ENCODE measurements at places on chromosomes 5 and 9.
A peak's percentile ranks its signal among the peaks of the same experiment; 100 is the strongest.

DNA sequence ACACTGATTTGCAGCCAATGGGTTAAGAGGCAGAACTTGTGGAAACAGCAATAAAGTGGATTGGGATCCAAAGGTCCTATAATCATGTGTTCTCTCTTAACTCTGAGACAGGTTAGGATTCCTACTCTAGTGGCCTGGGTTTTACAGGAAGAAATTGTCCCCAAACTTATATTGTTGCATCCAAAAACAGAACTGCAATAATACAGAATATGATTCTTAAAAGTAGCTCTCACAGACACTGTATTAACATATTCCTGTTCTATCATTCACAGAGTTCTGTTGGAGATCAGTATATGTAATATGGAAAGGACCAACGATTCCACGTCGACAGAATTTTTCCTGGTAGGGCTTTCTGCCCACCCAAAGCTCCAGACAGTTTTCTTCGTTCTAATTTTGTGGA, at the start of gene OR13C8:
TSS of gene OR13C8 (plus strand) at position 301 of the 400 bp plus-strand sequence. CDS start at position 301, 0 bp downstream.
- H3K4me3 ChIP-seq, result no peak within 1 kb of the TSS
- H3K27me3 ChIP-seq, result no peaks in the 10 kb centered on the region
- no peak for DNase-seq
- H3K36me3 ChIP-seq, result no peaks in the 10 kb centered on the region
- H3K4me1 ChIP-seq, result no peaks in the 10 kb centered on the region

DNA sequence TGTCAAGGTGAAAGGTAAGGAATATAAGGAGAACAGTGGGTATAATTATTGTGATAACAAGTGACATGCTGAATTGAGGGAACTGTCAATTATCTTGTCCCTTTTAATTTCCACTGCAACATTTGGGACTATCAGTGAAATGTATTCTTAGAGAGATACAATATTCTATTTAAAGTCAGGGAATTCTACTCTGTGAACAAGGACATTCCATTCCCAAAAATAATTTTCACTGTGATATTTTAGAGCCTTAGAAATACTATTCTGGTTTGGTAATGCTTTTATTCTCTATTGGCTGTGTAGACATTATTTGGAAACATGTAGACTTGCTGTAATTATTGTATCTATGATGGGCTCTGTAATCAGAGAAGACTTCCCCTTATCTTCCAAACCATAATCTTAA, 248.0 kb upstream of the PCSK5 start:
- no peak for DNase-seq
- H3K4me1 ChIP-seq, result peaks cover 5% of the 10 kb centered on the region
- H3K4me3 ChIP-seq, result peak overlapping the region; percentile 4
- no peak overlapping the region for H3K27ac ChIP-seq
- no peaks in the 10 kb centered on the region for H3K36me3 ChIP-seq
- H3K27me3 ChIP-seq, result no peaks in the 10 kb centered on the region

GRCh38 chr5:16721151-16722096, 104.6 kb upstream of the RETREG1 start:
- H3K4me3 ChIP-seq, result no peak overlapping the region
- no peak for DNase-seq
- no peaks in the 10 kb centered on the region for H3K4me1 ChIP-seq
- H3K36me3 ChIP-seq, result no peaks in the 10 kb centered on the region
- H3K27ac ChIP-seq, result no peak overlapping the region
- H3K27me3 ChIP-seq, result no peaks in the 10 kb centered on the region

DNA sequence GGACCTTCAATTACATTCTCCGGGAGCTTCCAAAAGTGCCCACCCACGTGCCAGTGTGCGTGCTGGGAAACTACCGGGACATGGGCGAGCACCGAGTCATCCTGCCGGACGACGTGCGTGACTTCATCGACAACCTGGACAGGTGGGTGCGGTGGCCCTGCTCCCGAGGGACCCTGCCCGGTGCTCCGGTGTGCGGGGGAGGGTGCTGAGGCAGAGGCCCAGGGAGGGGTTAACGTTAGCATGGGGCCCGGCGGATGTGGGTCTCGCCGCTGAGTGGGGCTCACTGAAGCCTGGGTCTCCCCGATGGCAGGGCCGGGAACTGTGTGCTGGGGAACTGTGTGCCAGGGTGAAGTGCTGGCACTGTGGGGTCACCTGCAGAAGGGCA, 10.6 kb upstream of the AJM1 start:
- peaks cover 70% of the 10 kb centered on the region for H3K36me3 ChIP-seq
- H3K4me3 ChIP-seq, result no peak overlapping the region
- no peak for DNase-seq
- H3K27ac ChIP-seq, result no peak overlapping the region

- H3K27me3 ChIP-seq, result no peaks in the 10 kb centered on the region
- no peaks in the 10 kb centered on the region for H3K36me3 ChIP-seq
- DNase-seq, result no peak
- H3K27ac ChIP-seq, result no peak overlapping the region
Observed at GRCh38 chr5:179212870-179213269, 132.4 kb downstream of the ADAMTS2 start.

- no peaks in the 10 kb centered on the region for H3K27me3 ChIP-seq
- H3K27ac ChIP-seq, result no peak overlapping the region
- H3K4me3 ChIP-seq, result no peak overlapping the region
Observed at GRCh38 chr5:126693806-126694205, 83.1 kb upstream of the LMNB1 start.

GRCh38 chr9:134434894-134435506, 108.7 kb downstream of the RXRA start:
- peak overlapping the region; percentile 52 for H3K4me3 ChIP-seq
- peak; percentile 67 for DNase-seq
- H3K36me3 ChIP-seq, result peaks cover 23% of the 10 kb centered on the region
- no peaks in the 10 kb centered on the region for H3K27me3 ChIP-seq

DNA sequence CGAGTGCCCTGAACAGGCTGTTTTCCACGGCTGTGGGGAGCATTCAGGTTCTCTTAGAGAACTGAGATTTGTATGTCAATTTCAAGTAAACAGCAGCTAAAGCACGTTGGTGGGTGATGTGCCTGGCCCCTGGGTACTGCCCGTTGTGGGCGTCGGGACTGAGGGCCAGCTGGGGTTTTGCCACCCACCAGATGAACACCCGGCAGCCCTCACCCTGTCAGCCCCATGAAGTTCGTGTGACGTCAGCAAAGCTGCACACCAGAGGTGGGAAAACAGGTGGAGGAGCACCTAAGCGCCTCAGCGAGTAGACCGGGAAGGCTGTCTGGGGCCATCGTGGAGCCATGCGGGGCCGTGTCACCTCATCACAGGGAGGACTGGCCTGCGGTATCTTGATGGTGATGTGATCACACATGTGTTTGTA, 9.2 kb downstream of the CEP72 start:
- H3K27me3 ChIP-seq, result no peaks in the 10 kb centered on the region
- H3K36me3 ChIP-seq, result peaks cover 18% of the 10 kb centered on the region
- DNase-seq, result no peak
- no peak overlapping the region for H3K27ac ChIP-seq
- no peak overlapping the region for H3K4me3 ChIP-seq

Data from ascending aorta (tissue), 2 donors.